ENCODE measurements at places on chromosomes 3 and 15.
A peak's percentile ranks its signal among the peaks of the same experiment; 100 is the strongest.

DNA sequence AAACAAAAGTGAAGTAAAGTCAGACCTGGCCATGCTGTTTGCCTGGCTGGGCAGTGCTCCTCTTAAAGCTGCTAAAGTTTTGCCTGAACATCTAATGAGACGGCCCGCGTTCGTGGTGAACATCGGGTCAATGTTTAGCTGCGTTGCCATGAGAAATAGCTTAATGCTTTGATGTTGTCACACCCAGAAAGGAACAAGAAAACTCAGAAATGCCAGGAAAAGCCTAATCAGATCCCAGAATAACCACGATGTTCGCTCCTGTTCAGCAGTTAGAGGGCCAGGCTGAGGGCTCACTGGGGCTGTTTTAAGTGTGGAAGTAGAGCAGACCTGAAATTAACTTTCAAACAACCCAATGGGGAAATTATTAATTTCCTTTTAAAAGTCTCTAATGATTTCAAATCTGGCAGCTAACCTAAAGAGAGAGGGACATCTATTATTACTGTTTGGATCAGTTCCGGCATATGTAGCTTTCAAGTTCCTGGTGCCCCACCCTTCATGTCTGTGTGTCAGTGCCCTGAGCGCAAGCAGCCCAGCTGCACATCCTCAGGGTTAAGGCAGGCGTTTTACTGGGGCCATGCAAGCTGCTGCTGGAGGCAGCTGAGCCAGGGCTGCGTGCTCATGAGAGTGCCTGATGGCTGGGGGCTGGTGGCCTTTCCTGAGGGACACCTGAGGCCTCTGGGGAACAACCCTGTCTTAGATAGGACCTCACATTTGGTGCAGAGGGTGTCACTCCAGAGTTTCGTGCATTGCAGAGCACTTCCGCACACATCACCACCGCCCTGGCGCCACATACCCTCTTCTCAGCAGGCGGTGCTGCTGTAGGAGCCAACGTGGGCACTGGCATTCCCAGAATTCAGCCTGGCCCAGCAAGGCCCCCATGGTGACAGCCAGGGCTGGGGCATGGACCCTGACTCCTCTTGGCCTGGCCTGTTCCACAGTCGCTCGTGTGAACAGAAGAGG, 76.6 kb downstream of the LRRK1 start:
- DNase-seq = no peak

DNA sequence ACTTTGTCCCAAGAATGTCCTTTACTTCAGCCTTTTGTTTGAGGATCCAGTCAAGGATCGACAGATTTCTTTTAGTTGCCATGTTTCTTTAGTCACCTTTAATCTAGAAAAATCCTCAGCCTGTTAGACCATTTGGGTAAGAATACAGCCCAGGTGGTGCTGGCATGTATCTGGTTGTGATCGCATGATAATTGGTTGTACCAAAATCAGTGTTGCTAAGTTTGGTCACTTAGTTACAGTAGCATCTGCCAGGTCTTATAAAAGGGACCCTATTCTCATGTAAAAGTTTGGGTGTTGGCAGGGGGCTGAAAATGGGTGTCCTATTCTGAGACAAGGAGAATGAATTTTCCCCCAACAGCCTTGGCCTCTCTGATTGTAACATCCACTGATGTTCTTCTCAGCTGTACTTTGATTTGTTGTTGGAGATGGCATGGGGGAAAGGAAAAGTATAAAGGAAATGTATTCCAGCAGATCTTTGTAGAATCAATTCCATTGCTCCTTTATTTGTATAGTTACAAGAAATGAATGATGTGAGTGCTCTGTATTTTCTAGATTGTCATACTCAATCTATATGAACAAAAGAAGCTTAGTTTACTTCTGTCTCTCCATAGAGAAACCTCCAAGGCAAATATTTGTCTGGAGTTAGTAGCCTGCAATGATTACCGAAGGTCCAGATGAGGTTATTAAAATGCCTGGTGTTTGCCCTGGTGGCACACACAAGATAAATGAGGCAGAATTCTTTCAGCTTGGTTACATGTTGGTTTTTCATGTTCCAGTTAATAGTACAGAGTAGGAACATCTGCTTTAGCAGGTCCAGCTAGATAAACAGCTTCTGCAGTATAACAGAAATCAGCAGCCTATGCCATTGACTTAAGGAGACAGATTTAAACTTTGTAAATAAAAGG, 65.7 kb downstream of the CMTM8 start:
- no peak for DNase-seq

- no peak for DNase-seq
These were observed 31.7 kb upstream of the MNS1 start for GRCh38 chr15:56496635-56497034.

- DNase-seq = no peak
These were observed 26.5 kb downstream of the EOMES start for GRCh38 chr3:27695636-27696035.

GRCh38 chr3:16286161-16286560, 21.1 kb downstream of the OXNAD1 start:
- peak; percentile 65 for DNase-seq

GRCh38 chr3:108122276-108122675, 31.4 kb upstream of the CD47 start:
- DNase-seq = no peak

GRCh38 chr15:95451938-95452337, 878.6 kb upstream of the NR2F2 start:
- DNase-seq = no peak

DNA sequence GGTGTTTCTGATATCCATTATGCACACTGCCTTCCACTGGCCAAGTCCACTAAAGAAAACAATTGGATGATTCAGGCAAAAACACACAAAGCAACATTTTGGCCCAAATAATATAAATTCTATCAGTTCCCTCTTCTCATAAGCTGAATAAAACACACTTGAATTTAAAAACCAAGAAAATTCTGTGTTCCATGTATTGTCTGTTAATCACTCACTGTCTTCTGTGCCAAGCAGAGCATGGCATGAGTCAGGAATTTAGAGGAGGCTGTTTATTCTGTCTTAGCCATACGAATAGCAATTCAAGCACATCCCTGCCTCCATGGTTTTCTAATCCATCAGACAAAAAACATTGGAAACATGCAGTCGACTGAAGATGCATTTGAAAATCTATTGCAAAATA, 215.6 kb upstream of the UMPS start:
- DNase-seq = no peak

GRCh38 chr3:73697020-73697419, 72.3 kb upstream of the PDZRN3 start:
- no peak for DNase-seq

- no peak for DNase-seq
These were observed 201.7 kb upstream of the BCL6 start for GRCh38 chr3:187946981-187947380.

DNA sequence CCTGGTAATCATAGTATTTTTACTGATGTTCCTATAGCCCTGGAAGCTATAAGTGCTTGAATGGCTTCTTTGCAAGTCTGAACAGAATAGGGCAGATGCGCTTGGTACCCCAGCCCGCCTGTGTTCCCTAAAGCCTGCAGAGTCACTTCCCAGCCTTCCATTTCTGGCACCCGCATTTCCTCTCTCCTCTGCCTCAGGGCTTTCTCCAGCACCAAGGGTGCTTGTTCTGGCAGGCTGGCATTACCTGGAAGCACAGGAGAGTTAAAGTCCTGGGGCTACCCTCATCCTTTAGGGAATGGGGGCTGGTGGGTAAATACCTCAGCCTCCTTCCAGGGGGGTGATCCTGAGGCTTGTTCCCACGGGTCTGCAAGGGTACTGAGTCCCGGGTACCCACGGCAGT, 7.4 kb upstream of the CHRNA3 start:
- DNase-seq = no peak

DNA sequence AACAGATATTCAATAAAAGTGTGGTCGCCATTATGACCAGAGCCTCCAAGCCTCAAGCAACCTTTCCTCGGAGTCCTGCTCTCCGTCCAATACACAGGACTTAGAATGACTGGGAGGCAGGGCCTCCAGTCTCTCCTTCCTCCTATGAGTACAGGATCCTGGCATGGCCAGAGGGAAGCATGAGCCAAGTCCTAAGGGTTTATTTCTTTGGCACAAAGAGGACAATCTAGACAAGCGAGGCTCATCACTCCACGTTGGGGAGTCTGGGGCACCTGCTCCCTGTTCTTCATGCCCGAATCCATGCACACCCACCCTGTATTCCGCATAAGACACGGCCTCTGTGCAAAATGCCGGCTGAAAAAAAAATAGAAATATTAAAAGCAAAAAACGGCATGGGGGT, 6.8 kb downstream of the PRRT3 start:
- no peak for DNase-seq

DNA sequence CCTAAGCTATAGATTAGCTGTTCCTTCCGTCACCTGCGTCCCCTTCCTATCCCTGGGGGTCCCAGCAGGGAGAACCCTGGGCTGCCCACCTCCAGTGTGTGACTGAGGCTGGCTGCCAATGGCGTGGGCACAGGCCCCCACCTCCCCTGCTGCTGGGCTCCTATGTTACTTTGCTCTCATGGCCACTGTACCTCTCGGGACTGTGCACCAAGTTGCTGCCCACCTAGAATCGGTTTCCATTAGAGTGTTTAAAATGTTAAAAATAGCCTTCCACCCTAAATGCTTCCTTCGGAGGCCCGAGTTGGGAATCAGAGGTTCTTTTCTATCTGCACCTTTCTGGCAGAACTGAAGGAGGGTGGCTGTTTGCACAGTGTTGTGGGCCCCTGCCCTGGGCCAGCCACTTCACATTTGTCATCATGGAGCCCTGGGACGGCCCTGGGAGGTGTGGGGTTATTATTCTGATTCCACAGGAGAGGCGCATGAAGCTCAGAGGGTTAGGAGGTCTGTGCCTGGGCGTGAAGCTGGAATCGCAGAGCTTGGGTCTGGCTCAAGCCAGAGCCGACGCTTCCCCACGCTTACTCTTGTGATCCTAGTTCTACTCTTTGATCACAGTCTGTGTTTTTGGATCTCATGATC, 29.1 kb downstream of the IRAK2 start:
- no peak for DNase-seq

- DNase-seq = no peak
These were observed 70.8 kb downstream of the TMCC1 start for GRCh38 chr3:129822679-129823078.

GRCh38 chr3:50212502-50212901, 7.4 kb downstream of the SLC38A3 start:
- no peak for DNase-seq

- no peak for DNase-seq
These were observed 242.2 kb downstream of the SLCO3A1 start for GRCh38 chr15:92095693-92096092.

DNA sequence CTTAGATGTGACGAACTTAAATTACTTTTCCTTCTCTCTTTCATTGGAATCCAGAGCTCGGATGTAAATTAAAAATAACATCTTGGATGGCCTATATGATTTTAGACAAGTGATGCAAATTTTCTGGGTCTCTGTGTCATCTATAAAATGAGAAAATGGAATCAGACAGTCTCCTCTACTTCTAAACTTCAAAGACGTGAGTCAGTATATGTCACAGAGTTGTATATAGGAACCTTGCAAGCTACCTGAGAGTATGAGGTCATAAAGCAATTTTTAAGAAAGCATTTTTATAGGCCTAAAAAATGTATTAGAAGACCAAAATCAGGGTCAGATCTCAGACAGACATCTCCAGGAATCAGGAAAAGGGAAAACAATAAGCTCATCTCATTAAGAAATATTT, 128.3 kb downstream of the TBL1XR1 start:
- DNase-seq = no peak

- DNase-seq = no peak
These were observed 264.6 kb upstream of the TGFBR2 start for GRCh38 chr3:30341851-30342250.

DNA sequence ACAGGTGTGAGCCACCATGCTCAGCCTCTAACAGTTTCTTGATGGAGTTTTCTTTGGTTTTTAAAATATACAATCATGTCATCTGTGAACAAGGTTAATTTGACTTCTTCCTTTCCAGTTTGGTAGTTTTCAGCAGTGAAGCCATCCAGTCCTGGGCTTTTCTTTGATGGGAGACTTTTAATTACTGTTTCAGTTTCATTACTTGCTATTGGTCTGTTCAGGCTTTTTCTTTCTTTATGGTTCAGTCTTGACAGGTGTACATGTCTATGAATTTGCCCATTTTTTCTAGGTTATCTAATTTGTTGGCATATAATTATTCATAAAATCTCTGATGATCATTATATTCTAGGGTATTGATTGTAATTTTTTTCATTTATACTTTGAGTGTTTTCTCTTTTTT, 36.8 kb downstream of the PFN2 start:
- DNase-seq = no peak

Measured in stimulated activated naive CD8-positive, alpha-beta T cell treated with anti-CD3 and anti-CD28 coated beads, Interleukin-15, Interleukin-2, amounts not matched to agents 100 U/mL and 50 U/mL, for 24 hours (primary cell).